Activated CD4-positive, alpha-beta memory T cell treated with anti-CD3 and anti-CD28 coated beads for 36 hours (primary cell): ENCODE measurements at places on chromosomes 2 and 18. TPM values are rescaled to one million over a fixed set of nuclear protein-coding genes. Genes with fewer than 3 reads are reported as not detected.

- H3K27me3 ChIP-seq: no peaks in the 10 kb centered on the region
- H3K4me1 ChIP-seq: no peaks in the 10 kb centered on the region
- H3K4me3 ChIP-seq: no peak overlapping the region
- DNase-seq: no peak
- no peaks in the 10 kb centered on the region for H3K36me3 ChIP-seq
Measured at GRCh38 chr2:1268034-1268433, 145.2 kb upstream of the TPO start.

DNA sequence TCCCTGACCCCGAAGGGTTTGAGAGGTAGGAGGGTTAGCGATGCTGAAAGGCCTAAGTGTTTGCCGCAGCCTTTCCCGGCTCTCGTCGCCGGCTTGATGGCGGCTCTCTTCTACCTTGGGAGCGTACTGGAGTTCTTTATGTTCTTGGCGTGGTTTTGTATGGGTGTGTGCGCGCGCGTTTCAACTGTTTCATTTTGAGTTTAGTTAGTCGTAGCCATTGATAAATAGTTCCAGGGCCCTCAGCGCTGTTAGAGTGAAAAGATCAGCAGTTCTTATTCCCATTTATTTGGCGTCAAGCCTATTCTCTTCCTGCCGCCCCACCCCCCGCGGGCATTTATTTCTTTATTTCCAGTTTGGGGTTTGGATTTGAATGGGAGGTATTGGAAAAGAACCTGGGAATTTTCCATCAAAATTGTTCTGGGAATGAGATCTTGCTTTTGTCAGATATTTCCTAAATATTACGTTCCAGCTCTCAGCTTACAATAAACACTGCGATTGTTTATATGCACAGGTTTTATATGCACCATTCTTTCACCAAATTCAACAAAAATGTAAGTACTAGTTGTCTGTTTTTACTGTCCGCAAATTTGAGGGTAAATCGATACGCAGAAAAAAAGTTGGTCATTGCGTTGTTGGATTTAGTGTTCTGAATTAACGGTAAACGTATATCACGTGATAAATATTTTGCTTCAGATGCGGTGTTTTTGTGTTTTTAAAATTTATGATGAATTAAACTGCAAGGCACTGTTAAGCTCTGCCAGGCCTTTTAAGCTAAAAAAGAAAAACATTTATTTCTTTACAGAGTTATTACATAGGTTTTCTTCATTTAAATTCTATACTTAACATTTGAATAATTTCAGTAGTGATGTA, 954 bp downstream of the CCNT2 start:
- DNase-seq: peak; percentile 71
- peaks cover 16% of the 10 kb centered on the region for H3K36me3 ChIP-seq
- peak overlapping the region; percentile 97 for H3K27ac ChIP-seq
- H3K27me3 ChIP-seq: peaks cover 5% of the 10 kb centered on the region
- peaks cover 42% of the 10 kb centered on the region for H3K4me1 ChIP-seq

The CIDEA gene
- total RNA-seq: not detected

- no peaks in the 10 kb centered on the region for H3K27me3 ChIP-seq
- DNase-seq: no peak
- no peak overlapping the region for H3K4me3 ChIP-seq
- H3K4me1 ChIP-seq: no peaks in the 10 kb centered on the region
Measured at GRCh38 chr2:67583185-67583584, 186.1 kb downstream of the ETAA1 start.

The DSG2 gene
- 0.31 TPM for total RNA-seq

The CCL20 gene
- total RNA-seq: 72.0 TPM

The SCYGR4 gene
- total RNA-seq: not detected

The DNER gene
- not detected for total RNA-seq
